Stimulated activated CD8-positive, alpha-beta memory T cell treated with anti-CD3 and anti-CD28 coated beads, Interleukin-4, amount 100 ng/mL, for 1 hour (primary cell): ENCODE measurements at places on chromosomes 12 and 14.

DNA sequence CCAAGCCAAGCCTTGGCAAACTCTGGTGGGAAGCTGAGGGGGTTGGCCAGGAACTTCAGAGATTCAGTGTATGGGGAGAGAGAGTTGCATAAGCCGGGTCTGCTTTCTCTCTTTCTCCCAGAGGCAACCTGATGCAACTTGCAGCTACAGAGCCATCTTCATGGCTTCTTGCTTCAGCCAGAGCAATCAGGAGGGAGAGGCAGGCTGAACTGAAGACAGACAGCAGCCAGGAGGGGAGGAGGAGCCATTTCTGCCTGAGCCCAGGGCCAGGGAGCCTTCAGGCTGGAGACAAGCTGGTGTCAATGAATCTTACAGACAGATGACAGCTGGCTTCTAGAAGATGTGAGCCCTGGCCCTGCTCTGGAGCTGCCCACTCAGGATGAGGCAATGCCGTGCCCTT, 18.7 kb downstream of the NPC2 start:
- no peak for DNase-seq

DNA sequence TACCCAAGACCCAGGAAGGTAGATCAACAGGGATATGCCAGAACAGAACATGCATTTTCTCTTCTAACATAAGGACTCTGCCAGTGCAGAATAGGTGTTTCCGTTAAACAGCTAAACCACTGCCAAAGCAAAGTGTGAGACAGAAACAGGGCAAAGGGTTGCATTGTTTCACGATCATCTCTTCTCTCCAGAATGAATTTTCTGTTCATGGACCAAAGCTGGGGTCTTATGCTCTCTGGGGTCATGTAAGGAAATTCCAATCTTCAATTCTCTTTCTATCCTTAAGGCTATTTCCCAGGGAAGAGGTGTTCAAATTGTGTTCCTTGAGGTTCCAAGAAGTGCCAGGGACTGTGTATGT, 10.9 kb downstream of the PSMB5 start:
- no peak for DNase-seq

DNA sequence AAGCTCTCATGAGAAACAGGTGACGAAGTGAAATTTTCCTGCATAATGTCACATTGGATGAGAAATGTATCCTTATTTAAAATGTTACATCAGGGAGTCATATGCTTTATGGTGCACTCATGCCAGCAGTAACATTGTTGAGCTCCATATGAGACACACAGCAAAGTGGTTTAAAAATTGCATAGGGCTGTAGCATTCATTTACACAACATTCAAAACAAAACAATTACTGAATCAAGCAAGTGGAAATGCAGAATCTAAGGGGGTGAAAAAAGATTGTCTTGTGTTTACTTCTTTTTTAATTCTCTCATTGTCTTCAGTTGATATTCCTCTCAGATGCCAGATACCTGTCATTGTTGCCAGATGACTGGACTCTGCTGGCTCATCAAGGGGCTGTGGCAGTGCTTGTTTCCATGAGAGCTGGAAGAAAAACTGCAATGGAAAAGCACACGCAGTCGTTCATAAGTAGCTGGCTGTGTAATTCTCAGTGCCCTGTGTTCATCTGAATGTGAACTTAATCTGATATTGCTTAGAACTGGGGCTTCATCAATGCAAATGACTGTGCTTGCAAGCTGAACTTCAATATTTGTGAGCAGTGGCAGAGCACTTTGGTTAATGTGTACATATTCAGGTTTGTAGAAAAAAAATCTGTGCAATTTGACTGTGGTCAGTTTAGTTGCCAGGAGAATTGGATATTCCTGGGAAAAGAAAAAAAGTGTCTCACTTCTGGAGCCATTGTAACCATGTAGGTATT, 305.6 kb downstream of the RAD51B start:
- DNase-seq = no peak

DNA sequence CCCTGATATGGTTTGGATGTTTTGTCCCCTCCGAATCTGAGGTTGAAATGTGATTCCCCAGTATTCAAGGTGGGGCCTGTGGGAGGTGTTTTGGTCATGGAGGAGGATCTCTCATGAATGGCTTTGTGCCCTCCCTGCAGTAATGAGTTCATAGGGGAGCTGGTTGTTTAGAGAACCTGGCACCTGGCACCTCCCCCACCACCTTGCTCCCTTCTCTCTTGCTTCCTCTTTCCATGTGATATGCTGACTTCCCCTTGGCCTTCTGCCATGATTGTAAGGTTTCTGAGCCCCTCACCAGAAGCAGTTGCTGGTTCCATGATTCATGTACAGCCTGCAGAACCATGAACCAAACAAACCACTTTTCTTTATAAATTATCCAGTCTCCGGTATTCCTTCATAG, 32.6 kb downstream of the CD163L1 start:
- no peak for DNase-seq

- no peak for DNase-seq
Measured at GRCh38 chr12:92540782-92541423, 161.9 kb upstream of the PLEKHG7 start.

GRCh38 chr14:25904446-25904845, 693.4 kb downstream of the NOVA1 start:
- no peak for DNase-seq

DNA sequence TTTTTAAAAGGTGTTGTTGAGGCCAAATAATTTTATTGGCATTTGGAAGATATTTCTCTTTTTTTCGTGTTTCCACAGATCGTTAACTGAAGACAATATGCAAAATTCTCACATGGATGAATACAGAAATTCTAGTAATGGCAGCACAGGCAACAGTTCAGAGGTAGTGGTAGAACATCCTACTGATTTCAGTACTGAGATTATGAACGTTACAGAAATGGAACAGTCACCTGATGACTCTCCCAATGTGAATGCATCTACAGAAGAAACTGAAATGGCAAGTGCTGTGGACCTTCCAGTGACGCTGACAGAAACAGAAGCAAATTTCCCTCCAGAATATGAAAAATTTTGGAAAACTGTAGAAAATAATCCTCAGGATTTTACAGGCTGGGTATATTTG, 11.2 kb downstream of the PRPF39 start:
- no peak for DNase-seq

- DNase-seq = no peak
Measured at GRCh38 chr14:74963705-74964271, 8.4 kb upstream of the PGF start.

DNA sequence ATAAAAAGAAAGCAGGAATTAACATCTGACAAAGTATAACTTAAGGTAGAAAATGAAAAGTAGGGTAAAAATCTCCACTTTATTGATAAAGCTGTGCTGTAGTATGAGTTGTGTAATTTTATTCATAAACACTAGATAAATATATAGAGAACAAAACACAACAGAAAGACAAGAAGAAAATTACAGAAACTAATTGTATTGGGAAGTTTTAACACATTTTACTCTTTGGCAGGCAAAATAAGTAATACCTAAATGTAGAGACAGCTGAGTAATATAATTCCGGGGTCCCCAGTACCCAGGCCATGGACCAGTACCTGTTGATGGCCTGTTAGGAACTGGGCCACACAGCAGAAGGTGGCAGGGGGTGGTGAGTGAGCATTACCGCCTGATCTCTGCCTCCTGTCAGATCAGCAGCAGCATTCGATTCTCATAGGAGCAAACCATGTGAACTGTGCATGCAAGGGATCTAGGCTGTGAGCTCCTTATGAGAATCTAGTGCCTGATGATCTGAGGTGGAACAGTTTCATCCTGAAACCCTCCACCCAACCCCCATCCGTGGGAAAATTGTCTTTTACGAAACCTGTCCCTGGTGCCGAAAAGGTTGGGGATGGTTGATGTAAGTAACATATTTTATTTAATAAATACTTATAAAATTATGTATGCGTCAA, 84.4 kb upstream of the ETV6 start:
- no peak for DNase-seq

- DNase-seq = no peak
Measured at GRCh38 chr14:33959692-33960151, 8.8 kb upstream of the EGLN3 start.
